ENCODE measurements at places on chromosomes 6 and 20. TPM values are rescaled to one million over a fixed set of nuclear protein-coding genes. Genes with fewer than 3 reads are reported as not detected.

- DNase-seq: no peak
Observed at GRCh38 chr20:48737434-48738093, 90.2 kb downstream of the PREX1 start.

- no peak for DNase-seq
Observed at GRCh38 chr20:10715035-10715434, 41.2 kb upstream of the JAG1 start.

ERGIC3 gene
- total RNA-seq: 187 TPM

DNA sequence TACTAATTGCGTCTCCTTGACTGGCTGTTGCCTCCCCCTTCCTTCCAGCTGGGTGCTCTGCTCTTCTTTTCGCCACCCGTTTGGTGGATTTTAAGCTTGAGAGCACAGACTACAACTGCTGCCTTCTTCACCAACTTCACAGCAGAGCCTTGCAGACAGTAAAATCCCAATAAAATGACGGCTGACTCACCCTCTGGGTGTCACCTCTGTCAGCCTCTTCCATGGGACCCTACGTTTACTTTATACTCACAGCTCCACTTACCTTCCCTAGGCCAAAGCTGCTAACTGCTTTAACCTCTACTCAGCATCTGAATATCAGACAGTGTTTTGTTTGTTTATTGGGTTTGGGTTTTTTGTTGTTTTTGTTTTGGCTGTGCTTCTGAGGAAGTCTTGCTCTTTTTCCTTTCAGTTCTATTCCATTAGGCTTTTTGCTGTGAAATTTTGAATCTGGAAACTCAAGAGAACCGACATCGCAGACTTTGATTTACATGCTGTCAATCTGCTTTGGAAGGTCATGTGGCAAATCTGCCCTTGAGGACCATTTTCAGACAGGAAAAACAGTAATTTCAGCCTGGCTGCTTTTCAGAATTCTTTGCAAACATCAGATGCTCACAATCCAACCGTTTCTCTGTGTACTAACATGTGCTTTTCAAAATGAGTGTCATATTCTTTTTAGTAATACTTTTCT is 2.4 kb downstream of the AGPAT4 start:
- DNase-seq: no peak

GRCh38 chr6:29577544-29577943 is 7.4 kb upstream of the OR2H2 start:
- DNase-seq: no peak

COL21A1 gene
- total RNA-seq: 1.4 TPM

DNA sequence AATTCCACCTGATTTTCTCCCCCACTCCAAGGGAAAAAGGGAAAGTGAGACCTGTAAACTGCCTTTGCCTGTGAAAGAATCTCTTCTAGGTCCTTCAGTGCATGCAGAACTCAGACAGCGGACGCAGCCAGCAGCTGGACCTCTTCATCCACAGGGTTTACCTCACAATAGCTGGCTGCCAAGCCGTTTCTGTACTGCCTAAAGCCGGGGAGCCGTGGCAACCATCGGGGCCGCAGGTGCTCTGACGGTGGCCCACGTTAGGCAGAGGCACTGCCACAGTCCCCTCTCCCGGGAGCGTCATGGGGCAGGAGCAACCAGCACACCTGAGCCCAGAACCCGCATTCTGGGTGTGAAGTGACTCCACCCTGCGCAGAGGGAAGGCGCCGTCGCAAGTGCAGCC is 206.1 kb downstream of the TTLL2 start:
- no peak for DNase-seq
